ENCODE measurements at places on chromosomes 1 and 21.

DNA sequence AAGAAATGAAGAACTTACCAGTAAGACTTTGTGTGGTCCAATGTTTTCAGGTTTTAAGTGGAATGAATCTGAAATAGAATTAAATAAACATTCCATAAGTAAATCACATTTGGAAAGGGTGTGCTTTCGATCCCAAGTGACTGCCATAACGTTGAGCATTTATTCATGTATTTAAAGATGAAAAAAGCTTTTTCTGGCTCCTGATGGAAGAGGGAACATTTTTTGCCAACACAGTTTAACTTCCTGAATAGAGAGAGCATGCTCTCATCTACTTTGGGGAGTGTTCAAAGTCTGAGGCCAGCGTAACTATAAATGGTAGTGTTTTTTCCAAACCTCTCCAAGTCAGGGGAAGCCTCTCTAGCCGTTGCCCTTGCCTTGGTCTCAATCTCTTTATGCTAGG, 55.8 kb downstream of the GNG12 start:
- DNase-seq = no peak
- peaks cover 34% of the 10 kb centered on the region for H3K36me3 ChIP-seq
- no peaks in the 10 kb centered on the region for H3K27me3 ChIP-seq
- no peak overlapping the region for H3K27ac ChIP-seq
- no peak overlapping the region for H3K4me3 ChIP-seq

DNA sequence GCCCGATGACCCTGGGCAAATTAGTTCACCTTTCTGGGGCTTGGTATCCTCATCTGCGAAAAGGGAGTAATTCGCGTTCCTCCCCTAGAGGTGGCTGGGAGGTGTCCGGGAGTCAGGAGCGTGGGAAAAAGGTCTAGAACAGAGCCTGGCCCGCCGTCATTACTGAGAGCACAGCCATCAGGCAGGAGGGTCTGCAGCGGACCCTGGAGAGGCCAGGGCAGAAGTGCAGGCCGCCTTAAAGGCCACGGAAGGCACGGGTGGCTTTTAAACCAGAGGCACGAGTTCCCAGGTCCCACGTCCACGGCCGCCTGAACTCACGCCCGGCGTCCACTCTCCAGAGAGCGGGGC, 850 bp downstream of the PANK4 start:
- H3K27me3 ChIP-seq = peaks cover 37% of the 10 kb centered on the region
- peaks cover 34% of the 10 kb centered on the region for H3K4me1 ChIP-seq
- DNase-seq = no peak
- peaks cover 8% of the 10 kb centered on the region for H3K36me3 ChIP-seq

- no peaks in the 10 kb centered on the region for H3K27me3 ChIP-seq
- peaks cover 63% of the 10 kb centered on the region for H3K4me1 ChIP-seq
- H3K4me3 ChIP-seq = no peak overlapping the region
- DNase-seq = no peak
Observed at GRCh38 chr1:54577612-54578011, 29.6 kb downstream of the ACOT11 start.

DNA sequence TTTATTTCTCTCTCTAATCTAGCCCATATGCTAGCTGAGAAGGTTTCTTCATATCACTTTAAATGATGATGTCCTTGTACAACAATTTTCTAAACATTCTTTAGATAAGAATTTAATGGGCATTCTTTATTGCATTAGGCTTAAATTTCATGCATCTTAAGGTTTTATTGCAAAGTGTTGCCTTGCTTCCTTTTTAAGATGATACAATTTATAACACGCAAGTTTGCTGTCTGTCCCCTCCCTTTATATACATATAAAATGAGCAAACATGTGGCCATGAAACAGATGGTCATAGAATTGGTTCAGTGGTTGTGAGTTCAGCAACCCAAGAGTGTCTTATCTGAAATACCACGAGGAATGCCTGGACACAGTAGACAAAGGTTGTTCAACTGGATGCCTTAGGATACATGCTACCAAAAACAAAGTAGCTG, 12.1 kb downstream of the NBPF3 start:
- H3K27ac ChIP-seq = no peak overlapping the region
- no peak for DNase-seq
- H3K4me1 ChIP-seq = peaks cover 8% of the 10 kb centered on the region
- peaks cover 6% of the 10 kb centered on the region for H3K27me3 ChIP-seq
- peaks cover 17% of the 10 kb centered on the region for H3K36me3 ChIP-seq

- H3K4me1 ChIP-seq = peaks cover 37% of the 10 kb centered on the region
- H3K27me3 ChIP-seq = no peaks in the 10 kb centered on the region
- DNase-seq = no peak
- peaks cover 78% of the 10 kb centered on the region for H3K36me3 ChIP-seq
- H3K4me3 ChIP-seq = no peak overlapping the region
- H3K27ac ChIP-seq = peak overlapping the region; percentile 54
Observed at GRCh38 chr21:31213787-31214186, 130.3 kb downstream of the TIAM1 start.

- H3K27ac ChIP-seq = peak overlapping the region; percentile 78
- no peaks in the 10 kb centered on the region for H3K36me3 ChIP-seq
- H3K27me3 ChIP-seq = peaks cover 3% of the 10 kb centered on the region
- no peak for DNase-seq
- H3K4me1 ChIP-seq = peaks cover 33% of the 10 kb centered on the region
Observed at GRCh38 chr1:110291241-110292030, 47.7 kb upstream of the RBM15 start.

- peak overlapping the region; percentile 44 for H3K27ac ChIP-seq
- peaks cover 3% of the 10 kb centered on the region for H3K27me3 ChIP-seq
- peaks cover 32% of the 10 kb centered on the region for H3K4me1 ChIP-seq
- peaks cover 4% of the 10 kb centered on the region for H3K36me3 ChIP-seq
Observed at GRCh38 chr1:76153841-76154205, 79.3 kb downstream of the ST6GALNAC3 start.

DNA sequence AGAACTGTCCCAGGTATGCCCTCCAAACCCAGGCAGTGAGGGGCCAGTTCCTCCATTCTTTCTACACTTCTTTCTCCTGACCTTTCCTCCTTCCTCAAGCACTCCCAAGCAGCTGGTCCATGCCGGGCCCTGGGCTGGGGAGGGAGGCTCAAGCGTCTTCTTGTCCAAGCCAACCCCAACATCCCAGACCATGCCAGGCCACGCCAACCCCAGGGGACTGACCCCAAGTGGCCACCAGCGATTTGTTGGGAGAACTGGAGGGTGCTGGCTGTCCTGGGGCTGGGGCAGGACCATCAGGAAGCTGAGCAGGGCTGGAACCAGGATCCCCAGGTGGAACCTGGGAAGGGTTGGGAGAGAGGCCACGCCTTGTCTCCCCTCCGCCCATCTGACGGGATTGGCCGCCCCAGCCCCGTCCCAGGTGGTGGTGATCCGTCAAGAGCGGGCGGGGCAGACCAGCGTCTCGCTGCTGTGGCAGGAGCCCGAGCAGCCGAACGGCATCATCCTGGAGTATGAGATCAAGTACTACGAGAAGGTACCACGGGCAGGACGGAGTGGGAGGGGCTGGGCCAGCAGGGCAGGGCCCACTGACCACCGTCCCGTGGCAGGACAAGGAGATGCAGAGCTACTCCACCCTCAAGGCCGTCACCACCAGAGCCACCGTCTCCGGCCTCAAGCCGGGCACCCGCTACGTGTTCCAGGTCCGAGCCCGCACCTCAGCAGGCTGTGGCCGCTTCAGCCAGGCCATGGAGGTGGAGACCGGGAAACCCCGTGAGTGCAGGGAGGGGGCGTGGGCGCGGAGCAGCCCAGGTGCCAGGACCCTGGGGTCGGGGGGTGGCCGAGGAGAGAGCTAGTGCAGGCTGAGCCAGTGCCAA, 29.9 kb downstream of the EPHA8 start:
- DNase-seq = no peak
- H3K27ac ChIP-seq = no peak overlapping the region
- H3K4me1 ChIP-seq = no peaks in the 10 kb centered on the region
- H3K36me3 ChIP-seq = no peaks in the 10 kb centered on the region
- H3K27me3 ChIP-seq = peaks cover 80% of the 10 kb centered on the region
- no peak overlapping the region for H3K4me3 ChIP-seq

DNA sequence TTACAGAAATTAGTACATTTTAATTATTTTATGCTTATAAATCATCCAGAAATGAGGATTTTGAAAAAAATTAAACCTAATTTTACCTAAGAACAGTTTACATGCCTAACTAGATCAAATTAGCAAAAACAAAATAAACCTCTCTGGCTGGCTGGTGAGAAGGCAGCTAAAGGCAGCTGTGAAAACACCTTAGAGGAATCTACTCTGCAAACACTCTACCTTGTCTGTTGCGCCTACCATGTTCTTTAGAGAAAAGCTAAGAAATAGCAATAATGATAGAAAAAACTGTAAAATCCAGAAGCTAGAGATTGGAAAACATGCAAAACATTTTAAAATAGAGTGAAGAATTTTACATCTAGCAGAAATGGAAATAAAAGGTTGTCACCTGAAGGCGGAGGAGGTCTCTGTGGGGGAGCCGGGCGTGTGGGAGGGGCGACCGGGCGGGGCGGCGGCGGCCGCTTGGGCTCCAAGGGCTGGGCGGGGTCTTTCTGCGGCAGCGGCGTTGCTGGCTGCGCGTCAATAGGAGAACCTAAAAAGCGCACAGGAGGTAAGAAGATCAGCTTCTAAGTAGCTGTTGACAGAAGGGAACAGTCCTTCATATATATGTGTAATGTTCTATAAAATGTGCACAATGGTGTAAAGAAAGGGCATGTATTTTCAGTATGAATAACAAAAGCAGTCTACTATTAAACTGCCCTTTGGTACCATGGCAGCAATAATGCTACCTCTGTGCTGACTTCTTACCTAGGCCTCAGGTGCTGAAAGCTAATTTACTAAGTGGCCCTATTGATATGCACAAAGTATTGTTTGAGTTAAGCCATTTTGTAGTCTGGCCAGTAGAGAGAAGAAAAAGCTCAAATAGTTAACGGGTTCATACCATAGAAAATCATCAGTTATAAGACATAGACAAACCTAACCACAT, 33.3 kb upstream of the CFAP298 start:
- H3K27me3 ChIP-seq = peaks cover 5% of the 10 kb centered on the region
- DNase-seq = peak; percentile 69
- no peaks in the 10 kb centered on the region for H3K36me3 ChIP-seq
- H3K4me3 ChIP-seq = peak overlapping the region; percentile 17
- no peak overlapping the region for H3K27ac ChIP-seq

Data from nephron progenitor cell (in vitro differentiated cells).